Stimulated activated CD8-positive, alpha-beta memory T cell treated with anti-CD3 and anti-CD28 coated beads, Interleukin-7, amount 100 ng/mL, for 1 hour (primary cell): ENCODE measurements at places on chromosomes 2 and 18.

GRCh38 chr2:39667104-39667885 is 1.6 kb downstream of the TMEM178A start:
- DNase-seq: no peak

DNA sequence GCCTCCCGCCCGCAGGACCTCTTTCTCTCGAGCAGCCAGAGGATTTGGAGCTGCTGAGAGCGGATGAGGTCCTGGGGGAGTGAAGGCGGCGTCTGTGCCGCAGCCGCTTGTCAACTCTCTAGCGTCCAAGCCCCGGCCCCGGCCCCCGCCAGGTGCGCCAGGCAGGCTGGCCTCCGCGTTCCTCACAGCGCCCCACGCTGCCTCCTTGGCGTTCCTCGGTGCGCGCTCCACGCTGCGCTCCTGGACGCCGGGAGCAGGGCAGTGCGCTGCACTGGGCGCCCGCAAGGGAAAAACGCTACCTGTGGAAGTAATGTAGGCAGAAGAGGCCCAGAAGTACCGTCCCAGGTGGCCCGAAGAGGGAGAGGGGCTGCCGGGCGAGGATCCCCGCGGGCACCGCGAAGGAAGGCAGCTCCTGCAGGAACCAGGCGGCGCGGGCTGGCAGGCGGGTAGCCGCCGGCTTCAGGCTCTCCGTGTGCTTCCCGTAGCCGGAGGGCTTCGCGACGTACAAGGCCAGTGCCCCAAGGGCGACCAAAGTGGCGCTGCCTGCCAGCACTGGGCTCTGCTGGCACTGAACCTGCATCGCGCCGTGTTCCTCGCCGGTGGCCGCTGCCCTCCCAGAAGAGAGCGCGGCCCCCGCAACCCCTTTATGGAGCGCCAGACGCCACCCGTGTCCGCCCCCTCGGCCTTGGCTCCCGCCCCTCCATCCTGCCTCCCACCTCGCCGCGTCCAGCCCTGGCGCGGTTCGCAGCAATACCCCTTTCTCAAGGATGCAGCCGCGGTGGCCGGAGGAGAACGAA is at the start of gene SRD5A2:
SRD5A2 (minus strand) TSS at position 618 of the 797 bp plus-strand sequence; CDS start at position 580, 38 bp downstream.
- DNase-seq: no peak

DNA sequence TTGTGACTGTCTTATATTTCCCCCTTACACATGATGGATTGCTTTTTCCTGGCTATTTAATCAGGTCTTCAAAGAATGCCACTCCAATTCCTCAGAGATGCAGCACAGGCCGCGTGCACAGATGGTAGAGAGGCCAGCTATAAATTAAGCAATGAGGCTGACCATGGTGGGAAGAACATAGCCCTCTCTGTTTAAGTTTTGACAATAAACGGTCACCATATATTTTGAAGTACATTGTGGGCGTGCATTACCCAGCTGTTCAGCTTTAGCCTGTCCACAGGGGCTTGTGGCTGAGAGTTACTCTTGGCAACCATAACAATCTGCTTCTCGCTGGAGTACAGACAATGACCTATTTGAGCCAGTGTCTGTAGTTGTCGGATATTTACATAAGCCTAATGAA is 730.8 kb downstream of the DCC start:
- no peak for DNase-seq

- DNase-seq: no peak
Observed at GRCh38 chr2:26653207-26654060, 12.3 kb upstream of the CIB4 start.

DNA sequence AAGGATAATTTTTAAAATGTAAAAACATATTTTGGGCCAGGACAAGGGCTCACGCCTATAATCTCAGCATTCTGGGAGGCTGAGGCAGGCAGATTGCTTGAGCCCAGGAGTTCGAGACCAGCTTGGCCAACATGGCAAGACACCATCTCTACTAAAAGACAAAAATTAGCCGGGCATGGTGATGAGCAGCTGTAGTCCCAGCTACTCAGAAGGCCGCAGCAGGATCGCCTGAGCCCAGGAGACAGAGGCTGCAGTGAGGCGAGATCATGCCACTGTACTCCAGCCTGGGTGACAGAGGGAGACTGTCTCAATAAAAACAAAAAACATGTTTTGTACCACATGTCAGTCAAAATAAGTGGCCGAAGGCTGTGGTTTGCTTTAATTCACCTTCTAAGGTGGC is 122.5 kb downstream of the HDAC4 start:
- DNase-seq: no peak

DNA sequence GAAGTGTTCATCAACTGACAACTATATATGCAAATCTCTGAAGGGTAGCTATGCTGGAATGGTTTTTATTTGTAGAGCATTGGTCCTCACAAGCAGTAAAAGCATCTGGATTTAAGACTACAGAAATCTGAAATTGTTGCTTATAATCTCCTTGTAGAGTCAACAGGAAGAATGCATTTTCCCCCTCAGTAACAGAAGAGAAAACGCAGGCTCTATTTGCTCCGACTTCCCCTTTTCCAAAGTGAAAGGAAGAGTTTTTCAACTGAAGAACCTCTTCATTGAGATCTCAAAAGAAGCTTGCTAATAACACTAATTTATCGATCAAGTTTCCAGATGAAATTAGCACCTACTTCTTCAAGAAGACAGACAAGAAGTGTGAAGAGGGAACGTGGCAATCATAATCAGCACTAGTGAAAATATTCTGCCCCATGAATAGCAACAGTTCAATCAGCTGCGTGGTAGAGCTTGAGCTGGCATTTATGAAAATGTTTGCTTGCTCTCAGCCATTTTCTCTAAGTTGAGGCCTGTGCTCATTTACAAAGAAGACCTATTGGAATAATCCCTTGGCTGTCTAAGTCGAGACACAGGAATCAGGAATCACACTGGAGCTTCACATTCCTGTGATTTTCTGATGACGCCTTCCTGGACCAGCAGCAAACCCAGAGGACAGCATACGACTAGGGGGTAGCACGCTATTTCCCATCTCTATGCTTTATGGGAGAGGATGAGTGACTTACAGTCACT is 43.7 kb downstream of the TGIF1 start:
- DNase-seq: no peak

GRCh38 chr2:118738106-118738505 is 109.3 kb downstream of the EN1 start:
- DNase-seq: no peak

GRCh38 chr2:235170536-235171521 is 219.0 kb downstream of the SH3BP4 start:
- no peak for DNase-seq

DNA sequence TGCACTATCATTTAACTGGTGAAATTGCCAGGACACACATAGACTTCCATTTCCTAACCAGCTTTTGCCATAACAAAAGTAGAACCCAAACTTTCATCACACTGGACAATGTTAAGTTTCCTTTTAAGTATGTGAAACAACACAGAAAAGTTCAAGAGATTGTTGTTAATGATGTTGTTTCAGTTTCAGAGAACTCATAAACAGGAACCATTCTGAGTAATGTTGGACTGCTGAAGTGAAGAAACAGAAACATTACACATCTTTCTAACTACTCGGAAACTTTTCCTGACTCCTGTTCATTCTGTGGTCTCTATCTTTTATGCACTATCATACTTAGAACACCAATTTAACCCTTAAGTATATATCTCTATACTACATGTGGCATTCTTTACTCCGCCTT is 179.2 kb downstream of the RIT2 start:
- DNase-seq: no peak

DNA sequence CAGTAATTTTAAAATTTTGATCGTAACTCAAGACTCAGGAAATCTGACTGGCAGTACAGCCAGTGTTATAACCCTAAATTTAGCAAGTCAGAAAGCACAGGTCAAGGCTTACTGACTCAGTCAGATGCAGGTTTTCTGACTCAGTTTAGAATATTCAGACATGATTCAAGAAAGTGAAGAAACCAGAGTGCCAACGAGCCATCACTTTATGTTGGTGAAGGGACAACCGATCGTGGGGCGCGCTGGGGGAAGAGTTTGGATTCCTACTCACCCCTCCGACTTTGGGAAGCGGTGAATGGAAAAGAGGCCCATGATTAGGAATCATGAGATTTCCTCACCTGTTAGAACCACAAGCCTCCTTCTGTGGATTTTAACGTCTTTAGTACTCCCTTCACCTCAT is 998 bp downstream of the RNF149 start:
- no peak for DNase-seq

- DNase-seq: no peak
Observed at GRCh38 chr2:8157621-8158430, 524.0 kb upstream of the ID2 start.

DNA sequence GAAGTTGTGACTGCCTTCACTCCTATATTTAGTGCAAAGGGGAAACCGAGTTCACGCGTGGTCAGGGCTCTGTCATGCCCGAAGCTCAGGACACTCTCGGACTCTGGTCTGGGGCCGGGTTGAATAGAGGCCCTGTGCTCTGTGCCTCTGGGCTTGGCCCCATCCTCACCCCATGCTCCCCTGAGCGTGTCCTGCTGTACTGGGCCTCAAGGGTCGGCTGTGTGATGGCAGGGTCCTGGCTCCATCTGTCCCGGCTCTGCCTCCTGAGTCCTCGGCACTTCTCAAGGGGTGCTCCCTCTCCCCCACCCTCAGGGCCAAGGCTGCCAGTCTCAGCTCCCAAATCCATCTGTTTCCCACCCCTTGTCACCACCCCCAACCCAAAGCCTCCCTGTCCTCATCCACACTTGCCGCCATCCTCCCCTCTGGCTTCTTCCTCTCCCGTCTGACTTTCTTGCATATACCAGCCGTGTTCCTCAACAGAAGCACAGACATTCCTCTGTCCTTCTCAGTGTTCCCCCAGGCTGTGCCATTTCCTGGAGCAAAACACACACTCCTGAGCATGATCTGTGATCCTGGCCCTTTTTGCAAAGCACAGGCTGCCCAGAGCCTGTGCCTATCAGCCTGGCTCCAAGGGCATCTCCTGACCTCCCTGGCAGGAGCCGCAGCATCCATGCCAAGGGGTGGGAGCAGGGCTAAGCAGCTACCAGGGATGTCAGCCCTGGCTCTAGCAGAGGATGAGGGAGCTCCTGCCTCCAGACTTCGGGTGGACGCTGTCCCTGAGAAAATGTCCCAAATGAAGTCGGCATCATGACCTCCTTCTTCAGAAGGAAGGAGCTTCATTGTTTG is 64.2 kb upstream of the OTOS start:
- no peak for DNase-seq

GRCh38 chr18:51802569-51803428 is 537.2 kb upstream of the DCC start:
- no peak for DNase-seq

DNA sequence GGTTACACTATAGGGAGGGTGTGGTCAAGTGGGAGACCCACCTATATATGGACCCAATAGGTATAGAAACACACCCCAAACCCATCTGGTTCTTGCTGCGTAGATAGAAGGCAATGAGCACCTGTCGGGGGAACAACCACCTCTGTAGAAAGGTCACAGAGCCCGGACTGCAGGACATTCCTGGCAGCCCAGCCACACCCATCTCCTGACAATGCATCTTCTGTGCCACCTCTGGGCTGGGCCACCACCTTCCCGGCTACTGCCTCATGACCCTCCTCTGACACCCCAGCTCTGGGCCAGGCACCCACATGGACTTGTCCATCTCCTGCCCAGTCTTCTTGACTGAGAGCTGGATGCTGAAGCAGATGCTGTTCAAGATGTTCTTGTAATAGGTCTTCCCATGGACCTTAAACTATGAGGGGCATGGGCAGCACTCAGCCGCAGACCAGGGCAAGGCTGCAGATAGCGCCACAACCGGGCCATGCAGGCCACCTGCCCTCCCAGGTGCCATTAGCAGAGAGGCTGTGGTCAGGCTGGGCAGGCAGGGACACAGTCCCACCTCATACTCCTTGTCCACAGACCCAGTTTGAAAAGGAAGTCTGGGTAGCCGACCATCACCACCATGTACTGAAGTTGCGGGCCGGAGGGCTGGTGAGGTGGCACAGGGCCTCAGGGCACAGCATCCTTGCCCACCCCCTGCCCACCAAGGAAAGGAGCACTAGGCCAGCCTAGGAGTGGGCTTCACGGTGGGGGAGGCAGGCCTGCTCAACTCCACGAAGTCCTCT is 9.3 kb downstream of the ALPG start:
- no peak for DNase-seq

GRCh38 chr2:199458806-199459285 is 1.1 kb upstream of the SATB2 start:
- DNase-seq: no peak

- no peak for DNase-seq
Observed at GRCh38 chr2:85840091-85840490, 48.7 kb downstream of the ST3GAL5 start.

DNA sequence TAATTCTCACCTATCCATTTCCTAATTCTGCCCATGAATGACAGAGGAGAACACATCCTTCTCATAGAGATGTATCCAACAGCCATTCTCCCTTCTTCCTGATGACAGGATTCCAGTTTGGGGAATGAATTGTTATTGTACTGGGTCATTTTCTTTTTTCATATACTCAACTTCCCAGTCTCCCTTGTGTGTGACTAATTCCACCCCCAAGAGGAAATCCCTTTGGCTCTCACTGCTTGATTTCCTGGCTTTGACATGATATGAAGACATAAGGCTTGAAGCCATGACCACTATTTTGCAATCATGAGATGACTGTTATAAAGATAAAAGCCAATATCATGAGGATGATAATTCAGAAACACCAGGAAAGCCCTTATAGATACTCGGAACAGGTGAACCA is 384.7 kb upstream of the ACVR2A start:
- DNase-seq: no peak

DNA sequence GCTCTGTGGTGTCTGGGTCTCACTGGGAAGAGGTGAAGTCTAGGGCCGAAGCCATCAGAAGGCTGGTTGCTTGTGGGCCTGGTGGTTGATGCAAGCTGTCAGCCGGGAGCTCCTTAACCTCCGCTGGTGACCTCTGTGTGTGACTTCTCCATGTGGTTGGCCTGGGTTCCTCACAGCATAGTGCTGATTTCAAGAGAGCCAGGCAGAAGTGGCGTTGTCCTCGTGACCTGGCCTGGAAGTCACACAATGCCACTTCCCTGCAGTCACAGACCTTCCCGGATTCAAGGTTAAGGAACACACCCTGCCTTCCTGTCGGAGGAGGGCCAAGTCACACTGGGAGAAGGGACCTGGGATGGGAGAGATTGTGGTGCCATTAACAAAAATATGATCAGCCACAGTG is 303.7 kb upstream of the HS6ST1 start:
- DNase-seq: no peak

GRCh38 chr2:209788925-209789324 is 17.3 kb downstream of the UNC80 start:
- DNase-seq: no peak

DNA sequence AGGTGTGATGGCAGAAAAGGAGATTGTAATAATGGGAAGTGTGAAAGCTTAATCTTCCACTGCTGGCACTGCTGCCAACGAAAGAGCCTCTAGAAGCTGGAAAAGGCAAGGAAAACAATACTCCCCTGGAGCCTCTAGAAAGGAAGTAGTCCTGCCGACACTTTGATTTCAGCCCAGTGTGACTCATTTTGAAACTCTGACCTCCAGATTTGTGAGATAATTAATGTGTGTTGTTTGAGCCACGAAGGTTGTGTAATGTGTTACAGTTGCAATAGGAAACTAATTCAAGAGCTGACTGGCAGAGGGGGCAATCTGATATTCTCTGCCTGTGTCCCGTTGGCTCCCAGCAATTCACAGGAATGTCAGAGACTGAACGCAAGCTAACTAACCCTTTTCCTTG is 219.2 kb upstream of the UBE2E3 start:
- DNase-seq: no peak
